ENCODE measurements at places on chromosomes 5 and 9.

GRCh38 chr5:68500813-68501212 is 285.3 kb downstream of the PIK3R1 start:
- no peak for DNase-seq

DNA sequence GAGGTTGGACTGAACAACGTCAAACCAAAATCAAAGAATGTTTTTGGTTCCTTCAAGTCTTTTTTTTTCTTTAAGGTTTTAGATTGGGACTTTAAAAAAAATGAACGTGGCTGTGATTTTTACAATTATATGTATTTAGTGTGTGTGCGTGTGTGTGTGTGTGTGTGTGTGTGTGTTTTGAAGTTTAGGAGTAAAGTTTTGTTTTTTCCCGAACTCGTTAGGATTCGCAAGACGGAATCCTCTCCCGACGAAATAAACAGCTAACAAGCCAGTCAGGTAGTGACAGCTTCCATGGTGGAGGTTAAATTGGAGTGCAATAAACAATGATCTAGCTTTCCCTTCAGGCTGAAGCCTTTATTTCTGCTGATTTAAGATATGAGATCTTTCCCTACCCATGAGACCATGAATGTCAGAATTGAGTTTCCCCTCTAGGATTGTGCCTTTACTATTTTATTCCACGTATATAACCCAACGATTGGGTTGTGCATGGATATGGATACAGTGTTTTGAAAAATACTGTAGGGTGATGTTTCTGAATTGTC is 1.2 kb downstream of the KIAA1958 start:
- no peak for DNase-seq

DNA sequence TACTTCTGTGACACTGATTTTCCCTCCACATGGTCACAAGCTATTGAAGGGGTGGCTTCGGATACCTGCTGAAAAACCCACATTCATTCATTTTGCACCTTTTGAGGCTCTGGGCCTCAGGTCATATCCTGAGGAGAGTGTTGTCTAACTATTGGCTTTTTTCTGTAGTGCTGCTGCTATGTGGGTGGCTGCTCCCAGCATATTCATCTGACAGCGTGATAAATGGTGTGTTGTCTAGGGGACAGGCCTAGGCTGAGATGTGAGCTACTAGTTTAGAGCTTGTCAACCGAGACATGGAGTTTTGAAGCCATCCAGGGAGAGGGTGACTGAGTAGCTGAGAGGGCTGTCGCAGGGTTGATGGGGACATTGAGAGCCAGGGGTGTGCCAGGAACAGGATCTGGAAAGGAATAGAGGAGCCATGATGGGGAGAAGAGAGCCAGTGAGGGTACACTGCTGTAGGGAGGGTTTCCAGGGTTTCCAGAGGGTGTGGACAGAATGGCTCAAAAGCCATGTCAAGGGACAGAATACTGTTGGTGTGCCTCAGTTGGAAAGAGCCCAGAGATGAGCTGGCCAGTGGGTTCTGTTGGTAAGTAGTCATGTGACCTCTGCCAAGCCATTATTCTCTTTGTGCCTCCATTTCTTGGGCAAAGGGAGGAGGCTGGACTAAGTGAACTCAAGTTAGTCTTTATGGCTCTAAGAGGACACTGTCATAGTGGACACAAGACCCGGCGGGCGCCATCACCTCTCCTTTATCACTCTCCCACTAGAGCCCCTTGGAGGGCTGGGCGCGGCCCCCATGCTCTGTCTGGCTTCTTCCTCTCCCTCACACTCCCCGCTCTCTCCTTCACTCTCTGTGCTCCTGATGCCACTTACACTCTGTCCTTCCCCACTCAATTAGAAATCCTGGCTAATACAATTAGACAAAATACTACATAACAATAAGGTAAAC is 19.9 kb downstream of the ADCY2 start:
- no peak for DNase-seq

- DNase-seq: peak; percentile 80
These were observed 485 bp downstream of the TGFBR1 start for GRCh38 chr9:99105152-99106043.

GRCh38 chr9:91405343-91406077 is 18.1 kb downstream of the NFIL3 start:
- DNase-seq: no peak

- DNase-seq: peak; percentile 50
These were observed 195.3 kb downstream of the CNTLN start for GRCh38 chr9:17330097-17330496.

GRCh38 chr5:179833709-179834070 is 13.0 kb downstream of the SQSTM1 start:
- DNase-seq: no peak

DNA sequence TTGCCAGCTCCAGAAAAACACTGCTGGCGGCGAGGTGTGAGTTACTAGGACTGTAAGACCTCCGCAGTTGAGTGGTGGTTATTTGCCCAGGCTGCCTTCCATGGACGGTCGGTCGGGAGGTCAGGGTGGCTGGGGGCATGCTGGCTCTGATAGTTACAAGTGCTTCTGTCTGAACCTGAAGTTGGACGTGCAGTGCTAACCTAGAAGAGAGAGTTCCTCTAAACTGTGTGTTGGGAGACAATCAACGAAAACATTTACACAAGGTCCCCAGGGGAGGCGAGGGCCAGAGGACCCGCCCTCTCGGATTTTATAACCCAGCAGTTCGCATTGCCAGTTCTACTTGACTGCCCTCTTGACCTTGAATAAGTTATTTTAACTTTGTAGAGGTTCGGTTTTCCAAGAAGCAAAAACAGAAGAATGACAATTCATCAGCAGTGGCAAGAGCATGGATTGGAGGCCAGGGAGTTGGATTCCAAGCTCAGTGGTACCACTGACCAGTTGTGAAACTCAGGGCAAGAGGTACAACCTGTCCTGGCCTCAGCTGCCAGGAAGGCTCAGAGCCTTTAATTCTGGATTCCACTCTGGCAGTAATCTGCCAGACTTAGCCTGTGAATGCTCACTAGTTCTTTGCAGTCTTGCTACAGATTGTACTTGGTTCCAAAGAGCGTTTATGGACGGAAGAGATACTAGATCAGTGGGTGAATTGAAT is 28.7 kb upstream of the PDE8B start:
- DNase-seq: no peak

DNA sequence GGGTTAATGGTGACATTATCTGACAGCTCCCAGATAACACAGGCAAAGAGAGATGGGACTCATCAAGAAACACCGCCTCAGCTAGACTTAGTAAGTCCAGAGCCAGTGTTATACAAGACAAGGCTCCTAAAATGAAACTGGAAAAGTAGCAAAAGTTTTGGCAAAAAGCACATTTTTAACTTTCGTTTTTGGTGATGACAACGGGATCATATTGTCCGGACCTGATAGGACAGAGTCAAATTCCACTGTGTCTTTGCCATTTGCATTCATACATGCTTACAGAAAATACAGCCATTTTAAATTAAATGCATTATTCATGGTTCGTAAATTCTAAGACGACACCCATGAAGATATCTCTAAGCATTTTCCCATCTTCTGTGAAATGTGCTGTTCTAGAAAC is 152.1 kb downstream of the CRB2 start:
- peak; percentile 14 for DNase-seq

- peak; percentile 52 for DNase-seq
These were observed 652.0 kb downstream of the MTRR start for GRCh38 chr5:8520917-8521316.

DNA sequence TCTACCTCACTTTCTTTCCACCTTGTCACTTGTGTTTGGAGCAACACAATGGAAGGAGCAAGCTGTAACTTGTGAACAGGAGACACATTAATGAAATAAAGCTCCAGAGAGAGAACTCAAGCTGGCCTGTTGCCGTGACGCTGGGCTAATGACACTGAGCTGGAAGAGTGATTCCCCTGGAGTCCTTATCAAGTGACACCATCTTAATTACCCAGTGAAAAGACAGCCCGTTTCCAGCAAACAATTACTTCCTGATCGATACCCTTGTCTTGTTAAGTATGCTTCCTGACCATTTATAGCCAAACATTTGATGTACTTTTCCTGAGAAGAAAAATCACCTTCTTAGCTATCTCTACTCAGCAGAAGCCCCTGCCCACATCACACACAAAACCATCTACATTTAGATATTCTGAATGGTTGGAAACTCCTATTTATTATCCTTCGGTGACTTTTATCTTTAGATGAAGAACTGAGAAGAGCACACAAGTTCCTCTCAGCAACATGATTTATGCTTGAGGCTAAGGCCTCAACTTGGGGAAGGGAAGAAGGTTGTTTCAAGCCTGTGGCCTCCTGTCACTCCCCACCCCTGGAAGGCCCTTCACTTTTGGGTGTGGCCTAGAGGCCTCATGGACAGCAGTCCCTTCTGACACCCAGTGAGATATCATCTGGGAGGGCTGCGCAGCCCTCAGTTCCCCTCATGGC is 34.1 kb downstream of the CRHBP start:
- no peak for DNase-seq

- DNase-seq: no peak
These were observed 3.7 kb downstream of the CARD19 start for GRCh38 chr9:93099551-93100275.

DNA sequence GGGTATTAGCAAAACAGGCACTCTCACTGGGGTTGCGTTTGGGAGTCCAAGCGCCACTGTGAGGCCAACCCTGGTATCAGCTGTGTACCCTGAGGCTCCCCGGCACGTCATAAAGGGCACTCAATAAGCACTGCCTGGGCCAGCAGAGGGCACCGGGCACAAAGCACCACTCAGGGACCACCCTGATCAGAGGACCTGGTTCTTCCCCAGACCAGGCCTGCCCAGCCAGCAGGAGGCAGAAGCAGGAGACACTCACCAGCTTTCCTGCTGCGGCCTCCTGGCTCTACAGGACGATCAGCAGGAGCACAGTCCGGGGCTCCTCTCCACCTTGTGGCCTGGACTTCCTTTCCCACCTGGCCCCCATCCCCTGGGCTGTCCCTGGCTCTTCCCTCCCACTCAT is 12.6 kb downstream of the MGAT1 start:
- no peak for DNase-seq

- DNase-seq: no peak
These were observed 95.5 kb downstream of the ZCCHC7 start for GRCh38 chr9:37215830-37216229.

- DNase-seq: no peak
These were observed 605.1 kb downstream of the ELAVL2 start for GRCh38 chr9:23220957-23221356.

DNA sequence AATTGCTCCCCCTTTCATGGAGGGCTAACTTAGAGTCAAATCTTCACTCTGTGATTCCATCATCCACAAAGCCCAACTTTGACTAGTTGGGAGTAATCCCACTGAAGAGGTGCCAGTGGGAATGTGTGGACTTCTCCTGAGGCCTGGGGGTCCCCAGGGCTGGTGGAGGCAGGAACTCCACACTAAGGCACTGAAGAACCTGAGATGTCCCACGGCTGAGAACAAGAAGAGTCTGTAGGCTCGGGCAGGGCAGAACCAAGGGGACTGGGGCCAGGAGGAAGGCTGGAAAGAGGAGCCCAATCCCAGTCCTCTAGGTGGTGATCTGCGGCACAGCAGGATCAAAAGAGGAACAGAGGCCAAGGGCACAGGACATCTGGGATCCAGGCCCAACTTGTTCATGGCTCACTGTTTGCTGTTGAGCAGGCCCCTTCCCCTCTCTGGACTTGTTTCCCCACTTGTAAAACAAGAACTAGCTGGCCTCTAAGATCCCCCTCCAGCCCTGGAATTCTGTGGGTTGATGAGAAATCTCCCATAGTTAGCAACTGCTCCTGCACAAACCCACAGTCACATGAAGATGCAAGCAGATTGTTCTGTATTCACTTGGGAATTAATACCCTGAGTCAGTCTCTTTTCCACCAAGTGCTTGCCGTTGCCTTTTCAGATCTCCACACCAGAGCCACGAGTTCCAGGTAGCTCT is 32.7 kb upstream of the ALDH1B1 start:
- DNase-seq: no peak

GRCh38 chr5:32273821-32274220 is 38.9 kb downstream of the MTMR12 start:
- no peak for DNase-seq

- DNase-seq: no peak
These were observed 80.6 kb downstream of the WNK2 start for GRCh38 chr9:93264338-93265125.

DNA sequence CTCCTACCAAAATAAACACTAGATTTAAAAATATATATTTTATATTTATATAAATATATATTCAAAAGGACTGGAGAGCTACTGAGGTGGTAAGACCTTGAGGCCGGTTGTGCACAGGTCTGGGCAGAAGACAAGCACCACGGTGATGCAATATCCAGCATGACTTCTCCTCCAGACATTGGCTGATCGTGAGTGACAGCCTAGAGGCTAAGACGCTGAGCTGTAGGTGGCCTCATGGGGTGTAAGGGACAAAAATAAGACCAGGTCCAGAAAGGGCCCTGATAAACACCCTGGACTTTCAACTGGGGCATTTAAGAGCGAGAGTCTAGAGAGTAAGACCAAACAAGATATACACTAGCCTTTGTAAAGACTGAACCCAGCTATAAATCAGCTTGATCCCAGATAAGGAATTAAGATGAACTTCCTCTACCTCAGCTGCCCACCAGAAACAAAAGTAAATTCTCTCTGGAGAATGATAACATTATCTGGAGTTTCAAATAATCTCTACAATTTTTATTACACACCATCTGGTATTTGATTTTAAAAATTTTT is 14.2 kb upstream of the C5orf47 start:
- no peak for DNase-seq

DNA sequence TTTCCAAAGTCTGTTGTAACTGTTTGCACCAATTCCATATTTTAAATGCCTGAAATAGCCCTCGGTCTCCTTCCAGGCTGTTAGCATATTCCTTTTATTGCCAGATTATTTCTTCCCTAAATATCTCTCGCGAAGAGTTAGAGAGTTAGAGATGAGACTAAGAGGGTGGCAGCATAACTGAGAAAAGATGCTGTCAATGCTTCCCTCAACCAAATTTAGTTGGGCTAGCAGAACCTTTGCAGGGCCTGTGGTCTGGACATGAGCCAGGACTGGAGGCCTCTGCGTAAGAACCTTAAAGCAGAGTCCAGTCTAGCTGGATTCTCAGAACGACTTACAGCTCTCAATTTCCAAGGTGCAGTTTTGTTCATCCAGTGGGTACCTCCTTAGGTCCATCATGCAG is 135.9 kb downstream of the GABRB2 start:
- DNase-seq: no peak

DNA sequence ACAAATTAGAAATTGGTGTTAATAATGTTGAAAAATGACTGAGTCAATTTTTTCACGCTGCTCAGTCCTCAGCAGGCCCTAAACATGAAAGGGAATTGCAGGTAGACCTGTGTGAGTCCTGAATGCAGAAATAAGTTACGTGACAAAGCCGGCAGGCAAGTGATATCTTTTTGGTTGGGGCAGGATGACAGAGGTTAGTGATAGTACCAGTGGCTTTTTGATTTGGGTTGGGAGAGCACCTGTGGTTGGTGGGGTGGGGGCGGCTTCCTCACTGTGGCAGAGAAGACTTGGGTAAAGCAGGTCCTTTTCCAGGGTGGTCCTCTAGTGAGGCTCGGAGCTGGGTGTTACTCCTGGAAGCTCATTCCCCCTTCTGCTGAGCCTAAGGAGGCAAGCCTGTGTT is 164.7 kb downstream of the TMEM167A start:
- no peak for DNase-seq

GRCh38 chr9:133713150-133713959 is 24.8 kb downstream of the SARDH start:
- no peak for DNase-seq

- DNase-seq: peak; percentile 67
These were observed 6.8 kb downstream of the TTC39B start for GRCh38 chr9:15300218-15300617.

- peak; percentile 98 for DNase-seq
These were observed 39.0 kb upstream of the OSMR start for GRCh38 chr5:38806775-38807258.

- DNase-seq: no peak
These were observed 5.4 kb downstream of the GDA start for GRCh38 chr9:72154468-72155285.

GRCh38 chr9:94799578-94800264 is 73.2 kb downstream of the AOPEP start:
- no peak for DNase-seq

Data from foreskin fibroblast (primary cell).